Brain (organoid and tissue), 16 donors: ENCODE measurements at places on chromosomes 2 and 18.

GRCh38 chr2:61109291-61109690, 43.6 kb downstream of the SANBR start:
- no peak for DNase-seq

GRCh38 chr2:221533299-221533698, 38.8 kb downstream of the EPHA4 start:
- DNase-seq, result no peak

DNA sequence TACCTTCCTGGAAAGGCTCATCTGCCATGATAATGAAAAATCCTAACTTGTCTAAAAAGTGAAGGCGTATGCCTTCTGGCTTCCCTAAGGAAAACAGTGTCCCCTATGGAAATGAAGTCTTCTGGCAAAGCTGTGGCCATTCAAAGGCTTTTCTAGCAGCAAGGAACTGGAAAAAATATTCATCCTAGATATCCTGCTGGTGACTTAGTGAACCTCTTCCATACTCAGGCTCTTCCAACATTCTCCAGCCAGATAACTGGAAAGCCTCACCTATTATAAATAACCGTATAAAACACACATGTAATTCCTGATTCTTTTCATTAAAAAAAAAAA, 84.7 kb downstream of the RBMS1 start:
- DNase-seq, result no peak

- DNase-seq, result no peak
Observed at GRCh38 chr2:111702119-111702803, 181.7 kb downstream of the ANAPC1 start.

DNA sequence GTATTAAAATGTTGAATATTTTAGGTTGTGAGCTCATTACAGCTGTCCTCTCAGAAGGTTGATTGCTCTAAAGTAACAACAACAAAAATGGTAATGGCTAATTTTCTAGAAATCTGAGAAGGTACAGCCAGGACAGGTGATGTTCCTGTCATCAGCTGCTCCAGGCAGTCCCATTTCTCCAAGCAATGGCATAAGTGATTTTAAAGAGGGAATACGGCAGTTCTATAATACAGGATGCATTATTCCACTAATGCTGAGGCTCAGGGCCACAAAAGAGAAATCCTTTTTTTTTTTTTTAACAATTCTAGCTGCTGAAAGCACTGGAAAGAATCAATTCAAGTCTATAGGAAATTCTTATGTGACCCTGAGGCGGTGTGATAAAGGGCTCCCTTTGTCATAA, 199.9 kb downstream of the PMAIP1 start:
- DNase-seq, result no peak

GRCh38 chr18:61443081-61443725, 110.0 kb downstream of the CDH20 start:
- DNase-seq, result no peak

DNA sequence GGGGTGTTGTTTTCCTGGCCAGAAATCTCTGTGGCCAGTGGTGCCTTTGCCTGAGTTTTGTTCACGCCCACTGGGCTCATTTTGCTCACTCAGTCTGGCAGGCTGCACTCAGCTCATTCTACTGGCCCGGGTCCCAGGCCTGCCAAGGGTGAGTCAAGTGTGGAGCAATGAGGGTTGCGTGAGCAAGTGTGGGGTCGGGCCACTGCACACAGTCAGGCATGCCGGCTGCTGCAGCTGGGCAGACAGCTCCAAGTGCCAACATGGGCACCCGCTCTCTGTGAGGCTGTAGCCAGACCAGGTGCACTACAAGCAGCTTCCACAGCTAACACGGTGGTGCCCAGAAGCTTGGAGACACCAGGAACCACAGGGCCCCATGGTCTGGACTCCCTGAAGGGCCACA, 801.1 kb upstream of the RAB6C start:
- DNase-seq, result no peak

DNA sequence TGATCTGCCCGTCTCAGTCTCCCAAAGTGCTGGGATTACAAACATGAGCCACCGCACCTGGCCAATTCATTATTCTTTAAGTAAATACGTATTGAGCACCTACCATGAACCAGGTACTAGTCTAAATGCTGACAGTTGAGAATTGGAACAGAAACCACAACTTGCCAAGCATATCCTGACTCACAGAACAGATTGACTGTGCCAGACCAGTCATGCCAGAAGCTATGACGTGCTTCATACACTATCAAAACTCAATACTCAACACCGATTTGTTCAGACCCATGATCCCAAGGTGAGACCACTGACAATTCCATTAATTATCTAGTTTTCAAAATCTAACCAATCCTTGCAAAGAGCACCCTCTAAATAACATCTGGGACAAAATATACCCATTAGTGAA, 148.6 kb downstream of the B3GNT2 start:
- no peak for DNase-seq

DNA sequence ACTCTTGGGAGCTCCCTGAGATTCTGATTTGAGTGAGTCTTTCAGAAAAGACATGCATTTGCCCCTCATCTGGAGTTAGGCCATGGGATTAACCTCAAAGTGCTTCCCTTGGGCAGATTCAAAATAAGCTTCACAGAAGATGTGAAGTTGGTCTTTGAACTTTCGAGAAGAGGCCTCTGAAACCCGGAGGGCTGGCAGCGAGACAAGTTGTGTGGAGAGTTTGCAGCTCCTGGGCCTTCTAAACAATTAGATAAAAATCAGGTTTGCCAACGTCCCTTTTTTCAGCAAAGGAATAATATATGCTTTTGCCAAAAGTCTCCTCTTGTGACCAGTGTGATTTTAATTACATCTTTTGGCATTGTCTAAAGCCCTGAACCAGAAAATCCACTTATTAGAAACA, 489.7 kb downstream of the SOX11 start:
- no peak for DNase-seq

GRCh38 chr2:54649191-54649590, 74.3 kb upstream of the EML6 start:
- DNase-seq, result no peak

GRCh38 chr2:118386641-118387302, 298.5 kb downstream of the INSIG2 start:
- DNase-seq, result no peak

GRCh38 chr2:218829868-218830451, 1.6 kb downstream of the PRKAG3 start:
- peak; percentile 30 for DNase-seq

DNA sequence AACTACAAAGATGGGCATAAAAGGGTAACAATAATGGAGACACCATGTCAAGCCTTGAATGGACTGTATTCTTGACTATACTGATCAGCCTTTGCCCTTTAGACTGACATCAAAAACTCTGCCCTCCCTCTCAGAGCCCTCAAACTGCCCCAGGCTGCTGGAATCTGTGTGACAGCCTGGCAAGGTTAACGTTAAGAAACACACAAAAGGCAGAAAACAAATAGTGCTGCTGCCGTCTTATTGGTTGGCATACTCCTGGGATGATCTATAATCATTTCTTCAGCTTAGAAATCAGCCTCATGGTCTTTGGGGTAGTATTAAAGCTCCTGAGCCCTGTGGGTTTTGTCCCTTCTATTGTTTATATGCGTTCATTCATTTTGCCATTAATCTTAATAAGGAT, 338.0 kb downstream of the DCC start:
- DNase-seq, result peak; percentile 80

DNA sequence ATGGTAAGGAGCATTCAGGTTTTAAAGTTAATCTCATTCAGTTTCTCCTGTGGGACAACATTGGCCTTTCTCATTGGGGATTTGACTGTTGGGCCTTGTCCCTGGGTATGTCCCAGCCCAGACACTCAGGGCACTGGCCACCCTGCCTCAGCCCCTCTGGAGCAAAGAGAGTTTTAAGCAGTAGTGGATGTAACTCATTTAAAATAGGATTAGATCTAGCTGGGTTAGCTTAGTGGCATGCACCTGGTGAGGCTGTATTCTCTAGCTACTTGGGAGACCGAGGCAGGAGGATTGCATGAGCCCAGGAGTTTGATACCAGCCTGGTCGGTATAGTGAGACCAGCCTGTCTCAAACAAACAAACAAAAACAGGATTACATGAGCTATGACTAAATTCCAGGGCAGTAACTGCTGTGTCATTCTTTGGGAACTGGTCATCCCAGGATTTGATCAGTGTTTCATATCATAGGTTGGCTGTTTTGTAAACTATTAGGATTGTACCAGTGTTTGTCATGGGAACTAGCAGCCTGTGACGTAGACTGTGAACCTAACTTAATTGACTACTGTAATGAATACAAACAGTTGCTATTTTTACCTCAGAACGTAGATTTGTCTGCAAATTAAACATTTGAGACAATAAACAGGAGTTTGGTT, 12.5 kb downstream of the INPP4A start:
- no peak for DNase-seq

DNA sequence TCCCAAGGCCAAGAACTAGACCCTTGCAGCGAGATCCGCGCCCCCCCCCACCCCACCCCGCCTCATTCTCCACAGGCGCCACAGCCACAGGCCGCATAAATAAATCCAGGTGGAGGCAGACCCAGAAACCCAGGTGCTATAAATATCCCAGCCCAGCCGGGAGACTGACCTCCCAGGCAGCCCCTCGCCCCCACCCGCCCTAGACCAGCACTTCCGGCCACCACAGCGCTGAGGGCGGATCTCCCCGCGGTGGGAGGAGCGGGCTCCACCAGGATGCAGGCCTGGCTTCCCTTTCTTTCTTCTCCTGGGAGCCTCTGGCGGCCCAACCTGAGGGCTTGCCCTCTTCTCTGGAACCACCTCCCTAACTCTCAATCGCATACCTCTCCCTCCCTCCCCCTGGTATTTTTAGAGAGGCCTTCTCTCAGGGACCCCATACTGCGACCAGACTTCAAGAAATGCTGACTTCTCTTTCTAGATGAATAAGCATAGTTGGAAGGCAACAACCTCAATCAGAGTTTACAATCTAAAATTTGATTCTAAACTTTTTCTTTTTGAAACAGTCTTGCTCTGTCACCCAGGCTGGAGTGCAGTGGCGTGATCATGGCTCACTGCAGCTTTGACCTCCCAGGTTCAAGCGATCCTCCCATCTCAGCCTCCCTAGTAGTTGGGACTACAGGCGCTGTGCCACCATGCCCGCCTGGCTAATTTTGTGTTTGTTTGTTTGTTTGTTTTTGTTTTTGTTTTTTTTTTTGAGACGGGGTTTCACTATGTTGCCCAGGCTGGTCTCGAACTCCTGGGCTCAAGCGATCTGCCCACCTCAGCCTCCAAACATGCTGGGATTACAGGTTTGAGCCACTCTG, 55.0 kb downstream of the PKDCC start:
- DNase-seq, result peak; percentile 23

DNA sequence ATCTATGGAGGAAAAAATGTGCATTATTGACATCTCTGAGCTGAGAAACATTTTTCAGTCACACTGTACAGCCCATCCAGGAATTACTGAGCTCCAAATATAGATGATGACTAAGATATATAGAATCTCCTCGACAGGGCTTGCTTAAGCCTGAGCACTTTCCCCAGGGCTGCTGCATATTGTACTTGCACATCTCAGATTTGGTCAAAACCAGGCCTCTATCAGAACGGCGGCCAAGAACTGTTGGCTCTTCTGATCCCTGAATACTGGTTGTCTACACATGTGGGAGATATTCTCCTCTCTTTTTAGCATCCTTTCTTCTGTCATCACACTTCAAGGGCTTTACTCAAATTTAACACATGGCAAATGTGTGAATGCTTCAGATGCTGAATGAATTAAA, 201.5 kb upstream of the SLC35G4 start:
- no peak for DNase-seq

- no peak for DNase-seq
Observed at GRCh38 chr2:109182426-109182825, 53.4 kb downstream of the SH3RF3 start.

DNA sequence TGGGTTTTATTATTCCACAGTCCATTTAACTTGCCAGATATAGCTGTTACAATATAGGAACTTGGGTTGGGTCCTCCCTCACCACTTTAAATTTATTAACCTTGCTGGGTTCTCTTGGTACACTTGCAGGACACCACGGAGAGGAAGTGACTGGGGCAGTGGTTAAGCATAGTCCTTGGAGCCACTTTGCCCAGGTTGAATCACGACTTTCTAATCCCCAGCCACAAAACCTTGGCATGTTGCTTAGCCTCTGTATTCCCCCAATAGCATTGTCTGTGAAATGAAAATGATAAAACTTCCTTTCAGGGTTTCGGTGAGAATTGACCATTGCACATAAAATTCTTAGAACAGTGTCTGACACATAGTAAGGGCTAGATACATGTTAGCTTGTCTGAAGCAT, 221.2 kb downstream of the IRS1 start:
- no peak for DNase-seq
